Ascending aorta (tissue), 2 donors: ENCODE measurements at places on chromosomes 12 and 14.

DNA sequence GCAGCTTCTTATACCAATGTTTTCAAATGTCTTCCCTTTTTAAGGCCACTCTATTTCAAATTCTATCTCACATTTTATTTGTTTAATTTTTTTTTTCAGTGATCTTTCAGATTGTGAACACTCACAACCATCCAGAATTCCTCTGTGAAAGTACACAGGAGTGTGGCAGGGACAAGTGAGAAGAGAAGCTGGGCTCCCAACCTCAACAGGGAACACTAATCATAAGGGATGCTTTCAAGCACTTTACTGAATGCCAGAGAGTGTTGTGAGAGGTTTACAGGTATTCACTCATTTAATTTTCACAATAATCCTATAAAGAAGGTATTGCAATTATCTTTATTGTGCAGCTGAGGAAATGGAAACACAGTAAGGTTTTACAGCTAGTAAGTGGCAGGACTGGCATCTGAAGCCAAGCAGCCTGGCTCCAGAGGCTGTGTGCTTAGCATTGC is 60.1 kb upstream of the PYGL start:
- DNase-seq: no peak

DNA sequence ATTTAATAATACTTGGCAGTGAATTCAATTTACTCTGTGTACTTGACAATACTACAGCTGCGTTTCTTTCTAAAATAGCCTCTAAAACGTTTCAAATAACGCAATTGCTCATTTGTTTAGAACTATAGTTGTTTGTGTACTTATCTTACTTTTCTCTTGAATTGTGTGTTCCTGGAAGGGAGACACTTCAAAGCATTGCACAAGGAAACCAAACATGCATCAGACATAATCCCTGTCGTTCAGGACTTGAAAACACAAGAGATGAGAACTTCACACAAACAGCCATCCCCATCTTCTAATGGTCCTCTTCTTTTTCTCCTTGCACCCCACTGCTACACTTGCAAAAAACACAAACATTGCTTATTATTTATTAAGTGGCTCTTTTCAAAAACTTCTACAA is 38.5 kb downstream of the PTGER2 start:
- DNase-seq: no peak

GRCh38 chr12:47967461-47968321 is 4.3 kb downstream of the TMEM106C start:
- no peak for DNase-seq

DNA sequence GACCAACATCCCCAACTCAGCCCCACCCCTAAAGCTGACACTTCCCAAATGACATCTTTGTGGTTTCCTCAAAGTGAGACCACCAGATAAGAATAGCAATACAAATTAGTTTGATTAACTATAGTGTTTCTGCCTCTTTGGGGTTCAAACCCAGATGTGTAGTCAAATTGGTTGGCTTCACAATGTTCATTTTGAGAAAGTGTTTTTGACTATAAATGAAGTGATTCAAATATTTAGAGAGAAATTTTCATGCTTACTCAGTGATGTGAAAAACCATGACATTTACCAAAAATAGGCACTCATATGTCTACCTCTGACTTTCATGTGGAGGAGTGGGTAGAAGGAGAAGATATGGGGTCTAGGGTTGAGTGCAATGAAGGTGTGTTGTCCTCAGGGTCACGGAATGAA is 218.4 kb downstream of the BCAT1 start:
- no peak for DNase-seq

DNA sequence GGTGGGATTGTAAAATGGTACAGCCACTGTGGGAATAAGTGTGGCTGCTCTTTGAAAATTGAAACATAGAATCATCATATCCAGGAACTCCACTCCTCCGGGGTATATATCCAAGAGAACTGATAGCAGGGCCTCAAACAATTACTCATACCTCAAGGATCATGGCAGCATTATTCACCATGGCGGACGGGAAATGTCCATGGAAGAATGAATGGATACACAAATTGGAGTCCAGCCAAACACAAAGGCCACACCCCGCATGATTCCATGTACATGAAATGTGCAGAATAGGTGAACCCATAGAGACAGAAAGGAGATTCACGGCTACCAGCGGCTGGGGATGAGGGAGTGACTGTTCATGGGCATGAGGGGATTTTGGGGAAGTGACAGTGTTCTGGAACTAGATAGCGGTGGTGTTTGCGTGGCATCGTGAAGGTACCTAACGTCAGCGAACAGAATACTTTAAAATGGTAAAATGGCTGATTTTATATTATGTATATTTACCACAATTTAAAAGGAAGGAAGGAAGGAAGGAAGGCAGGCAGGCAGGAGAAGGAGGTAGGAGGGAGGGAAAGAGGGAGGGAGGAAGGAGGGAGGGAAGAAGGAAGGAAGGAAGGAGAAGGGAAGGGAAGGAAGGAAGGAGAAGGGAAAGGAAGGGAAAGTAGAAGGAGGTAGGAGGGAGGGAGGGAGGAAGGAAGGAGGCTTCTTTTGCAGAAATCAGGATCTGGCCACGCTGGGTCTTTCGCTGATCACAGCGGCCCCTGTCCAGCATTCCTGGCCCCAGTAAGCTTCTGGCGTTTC is 14.1 kb upstream of the NCOR2 start:
- DNase-seq: no peak

GRCh38 chr12:116630762-116631161 is 71.6 kb downstream of the MAP1LC3B2 start:
- no peak for DNase-seq

GRCh38 chr12:54439521-54440255 is 20.6 kb upstream of the ITGA5 start:
- no peak for DNase-seq
